Mesothelial cell of epicardium (in vitro differentiated cells): ENCODE measurements at places on chromosomes 16 and 17.
A peak's percentile ranks its signal among the peaks of the same experiment; 100 is the strongest.

GRCh38 chr16:11524098-11524760, 62.5 kb downstream of the LITAF start:
- no peaks in the 10 kb centered on the region for H3K4me1 ChIP-seq
- peaks cover 1% of the 10 kb centered on the region for H3K36me3 ChIP-seq
- H3K27ac ChIP-seq: no peak overlapping the region
- no peak for DNase-seq
- H3K27me3 ChIP-seq: peaks cover 21% of the 10 kb centered on the region
- H3K4me3 ChIP-seq: no peak overlapping the region

DNA sequence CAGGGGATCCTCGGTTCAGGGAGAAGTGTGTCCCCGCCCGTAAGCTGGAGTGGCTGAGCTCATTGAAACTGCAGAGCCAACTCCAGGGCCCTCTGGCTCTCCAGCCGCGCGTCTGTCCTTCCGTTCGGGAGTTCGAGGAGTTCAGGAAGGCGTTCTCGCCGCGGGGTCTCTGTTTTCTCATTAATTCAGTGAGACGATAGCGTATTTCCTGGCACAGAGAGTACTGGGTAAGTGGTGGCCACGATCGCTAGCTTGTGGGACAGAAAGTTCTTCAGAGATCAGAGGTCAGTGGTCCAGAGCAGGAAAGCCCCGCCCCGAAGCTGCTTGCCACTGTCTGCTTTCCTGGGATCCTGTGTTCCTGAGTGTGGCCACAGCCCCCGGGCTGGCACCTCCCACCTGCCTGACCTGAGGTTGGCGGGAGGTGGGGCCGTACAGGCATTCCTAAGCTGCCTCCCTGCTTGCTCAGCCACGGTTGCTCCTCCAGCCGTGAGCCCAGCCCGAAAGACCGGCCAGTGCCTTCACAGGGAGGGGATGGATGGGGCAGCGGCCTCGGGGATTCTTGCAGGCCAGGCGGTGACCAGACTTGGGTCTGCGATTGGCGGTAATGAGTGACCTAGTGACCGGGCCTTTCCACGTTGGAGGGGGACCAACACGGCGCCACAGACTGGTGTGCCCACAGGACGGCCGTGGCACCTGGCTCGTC, 8.9 kb downstream of the BAIAP2 start:
- H3K4me1 ChIP-seq: peaks cover 54% of the 10 kb centered on the region
- no peaks in the 10 kb centered on the region for H3K27me3 ChIP-seq
- H3K4me3 ChIP-seq: peak overlapping the region; percentile 32
- DNase-seq: no peak
- peak overlapping the region; percentile 98 for H3K27ac ChIP-seq

DNA sequence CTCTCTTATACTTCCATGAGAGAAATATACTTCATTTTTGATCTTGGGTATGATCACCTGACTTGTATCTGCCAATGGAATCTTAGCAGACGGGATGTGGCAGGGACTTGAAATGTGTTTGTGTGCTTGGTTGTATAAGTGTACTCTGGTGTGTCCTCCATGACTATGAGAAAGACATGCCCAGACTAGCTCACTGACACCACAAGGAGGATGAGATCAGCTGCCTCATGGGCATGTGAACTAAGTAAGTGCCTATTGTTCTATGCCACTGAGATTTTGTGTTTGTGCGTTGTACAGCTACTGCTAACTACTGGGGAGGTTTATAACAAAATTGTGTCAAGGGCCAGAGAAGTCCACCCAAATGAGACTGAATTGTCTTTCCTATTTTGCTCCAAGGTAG, 402.2 kb upstream of the SALL1 start:
- peaks cover 6% of the 10 kb centered on the region for H3K4me1 ChIP-seq
- H3K4me3 ChIP-seq: no peak overlapping the region
- H3K27ac ChIP-seq: no peak overlapping the region

GRCh38 chr16:13961099-13961811, 41.3 kb downstream of the ERCC4 start:
- peak overlapping the region; percentile 88 for H3K27ac ChIP-seq
- peaks cover 27% of the 10 kb centered on the region for H3K27me3 ChIP-seq
- no peak for DNase-seq
- peaks cover 32% of the 10 kb centered on the region for H3K4me1 ChIP-seq

- no peaks in the 10 kb centered on the region for H3K4me1 ChIP-seq
- H3K36me3 ChIP-seq: no peaks in the 10 kb centered on the region
- H3K4me3 ChIP-seq: no peak overlapping the region
- DNase-seq: no peak
- peaks cover 14% of the 10 kb centered on the region for H3K27me3 ChIP-seq
Observed at GRCh38 chr17:80432961-80433550, 18.1 kb downstream of the ENDOV start.

GRCh38 chr16:5041600-5042133, 7.9 kb upstream of the NAGPA start:
- H3K27me3 ChIP-seq: peaks cover 31% of the 10 kb centered on the region
- H3K27ac ChIP-seq: no peak overlapping the region
- H3K4me1 ChIP-seq: no peaks in the 10 kb centered on the region
- H3K36me3 ChIP-seq: no peaks in the 10 kb centered on the region
- no peak overlapping the region for H3K4me3 ChIP-seq

DNA sequence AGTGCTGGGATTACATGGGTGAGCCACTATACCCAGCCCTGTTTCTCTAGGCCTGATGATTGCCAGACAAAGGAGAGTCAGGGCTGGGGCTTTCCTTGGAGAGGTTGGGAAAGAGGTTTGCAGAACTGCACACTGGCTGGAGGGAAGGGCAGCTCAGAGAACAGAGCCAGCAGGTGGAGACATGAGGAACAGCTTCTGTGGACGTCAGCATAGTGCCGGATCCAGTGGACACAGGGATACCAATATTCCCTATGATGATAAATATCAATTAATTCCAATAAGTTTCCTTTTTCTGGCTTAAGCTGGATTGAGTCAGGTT, 43.2 kb upstream of the SCNN1B start:
- no peaks in the 10 kb centered on the region for H3K27me3 ChIP-seq
- H3K4me3 ChIP-seq: no peak overlapping the region
- no peaks in the 10 kb centered on the region for H3K36me3 ChIP-seq
- no peak for DNase-seq

DNA sequence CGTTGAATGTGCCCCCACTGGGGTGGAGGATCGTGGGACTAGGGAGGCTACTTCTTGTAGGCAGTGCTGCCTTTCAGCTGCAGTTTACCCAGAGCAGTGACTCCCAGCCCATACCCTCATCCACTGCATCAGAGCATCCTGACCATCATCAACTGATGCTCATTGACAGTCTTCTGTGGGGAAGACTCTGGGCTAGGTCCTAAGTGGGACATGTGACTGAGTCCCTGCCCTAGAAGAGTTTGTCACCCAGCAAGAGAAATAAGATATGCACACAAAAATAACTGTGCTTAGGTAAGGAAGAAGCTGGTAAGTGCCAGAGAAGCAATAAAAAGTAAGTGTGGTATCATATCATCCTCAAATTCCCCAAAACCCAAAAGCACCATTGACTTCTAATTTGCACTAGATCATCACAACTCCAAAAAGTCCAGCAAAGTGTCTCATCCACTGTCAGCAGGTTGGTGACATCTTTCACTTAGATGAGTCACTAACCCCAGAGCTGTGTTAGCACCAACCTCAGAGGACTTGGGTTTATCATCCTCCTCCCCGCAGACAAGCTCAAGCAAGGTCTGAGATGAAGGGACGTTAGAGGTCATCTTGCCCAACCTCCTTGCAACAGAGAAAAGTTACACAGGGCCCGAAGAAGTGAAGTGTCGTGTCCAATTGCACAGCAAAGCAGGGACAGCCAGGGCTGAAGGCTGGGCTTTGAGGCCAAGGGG, 99.0 kb downstream of the CCDC182 start:
- H3K36me3 ChIP-seq: peaks cover 3% of the 10 kb centered on the region
- H3K4me1 ChIP-seq: peaks cover 5% of the 10 kb centered on the region
- H3K27ac ChIP-seq: no peak overlapping the region
- H3K27me3 ChIP-seq: no peaks in the 10 kb centered on the region
- no peak for DNase-seq

DNA sequence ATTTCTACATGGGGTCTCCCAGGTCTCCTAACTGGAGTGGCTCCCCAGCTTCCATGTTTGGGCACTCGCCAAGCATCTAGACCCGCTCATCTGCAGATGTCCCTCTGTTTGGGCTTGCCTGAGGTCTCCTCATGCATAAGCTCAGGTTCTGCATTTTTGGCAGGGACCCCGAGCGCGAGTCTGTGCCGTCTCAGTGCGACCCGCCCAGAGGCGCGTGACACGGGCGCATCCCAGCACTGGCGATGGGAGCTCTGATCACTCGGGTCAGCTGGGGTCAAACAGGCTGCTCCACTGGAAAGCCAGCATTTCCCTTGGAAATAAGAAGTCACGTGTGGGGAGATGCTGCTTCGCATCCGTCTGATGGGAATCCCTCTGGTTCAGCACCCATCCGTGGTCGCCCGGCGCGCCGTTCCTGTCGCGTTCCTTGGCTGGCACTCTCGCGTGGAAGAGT, 56.9 kb upstream of the FASN start:
- H3K4me1 ChIP-seq: peaks cover 13% of the 10 kb centered on the region
- peaks cover 11% of the 10 kb centered on the region for H3K36me3 ChIP-seq
- no peak for DNase-seq
- no peak overlapping the region for H3K27ac ChIP-seq
- no peaks in the 10 kb centered on the region for H3K27me3 ChIP-seq
- no peak overlapping the region for H3K4me3 ChIP-seq

- H3K36me3 ChIP-seq: no peaks in the 10 kb centered on the region
- H3K27ac ChIP-seq: no peak overlapping the region
- H3K27me3 ChIP-seq: no peaks in the 10 kb centered on the region
- H3K4me3 ChIP-seq: no peak overlapping the region
- peaks cover 13% of the 10 kb centered on the region for H3K4me1 ChIP-seq
- DNase-seq: no peak
Observed at GRCh38 chr16:88701581-88702370, 4.4 kb downstream of the RNF166 start.

DNA sequence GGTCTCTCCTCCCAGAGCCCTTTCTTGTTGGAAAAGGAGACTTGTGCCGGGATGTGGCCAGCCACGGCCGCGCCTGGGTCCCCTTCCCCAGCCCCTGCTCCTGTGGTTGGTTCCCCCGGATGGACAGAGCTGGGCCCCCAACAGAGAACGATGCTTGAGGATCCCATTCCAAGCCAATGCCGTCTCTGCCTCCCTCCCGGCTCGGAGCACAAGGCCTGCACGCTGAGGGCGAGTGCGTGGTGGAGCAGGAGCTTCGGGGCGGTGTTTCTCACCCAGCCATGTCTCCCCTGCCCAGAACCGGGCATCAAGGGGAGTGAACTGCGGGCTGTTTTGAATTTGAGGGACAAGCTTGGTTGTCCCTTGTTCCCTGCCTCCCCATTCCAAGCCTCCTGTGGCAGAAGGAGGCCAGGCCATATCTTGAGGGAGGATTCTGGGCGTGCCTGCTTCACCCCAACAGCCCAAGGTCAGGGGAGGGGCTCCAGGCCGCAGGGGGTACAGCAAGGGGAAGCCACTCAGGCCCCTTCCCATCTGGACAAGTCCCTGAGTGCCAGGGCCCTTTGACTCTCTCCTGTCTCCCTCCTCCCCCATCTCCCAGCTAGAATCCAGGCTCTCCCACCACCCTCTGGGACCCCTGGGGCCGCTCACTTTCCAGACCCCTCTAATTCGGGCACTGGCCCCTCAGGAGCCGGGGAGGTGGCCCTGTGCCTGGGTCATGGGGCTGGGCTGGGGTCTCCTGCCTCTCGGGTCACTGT, 43.6 kb downstream of the SOCS3 start:
- no peaks in the 10 kb centered on the region for H3K27me3 ChIP-seq
- H3K36me3 ChIP-seq: no peaks in the 10 kb centered on the region
- H3K27ac ChIP-seq: peak overlapping the region; percentile 78
- peak overlapping the region; percentile 8 for H3K4me3 ChIP-seq
- no peak for DNase-seq

- no peak overlapping the region for H3K4me3 ChIP-seq
- DNase-seq: no peak
- H3K27me3 ChIP-seq: no peaks in the 10 kb centered on the region
- peak overlapping the region; percentile 34 for H3K27ac ChIP-seq
- H3K36me3 ChIP-seq: peaks cover 11% of the 10 kb centered on the region
- H3K4me1 ChIP-seq: peaks cover 9% of the 10 kb centered on the region
Observed at GRCh38 chr17:7468804-7469389, 10.5 kb downstream of the ZBTB4 start.

GRCh38 chr17:10875984-10876555, 38.2 kb upstream of the PIRT start:
- H3K4me3 ChIP-seq: no peak overlapping the region
- H3K4me1 ChIP-seq: no peaks in the 10 kb centered on the region
- peaks cover 45% of the 10 kb centered on the region for H3K27me3 ChIP-seq
- H3K27ac ChIP-seq: no peak overlapping the region

DNA sequence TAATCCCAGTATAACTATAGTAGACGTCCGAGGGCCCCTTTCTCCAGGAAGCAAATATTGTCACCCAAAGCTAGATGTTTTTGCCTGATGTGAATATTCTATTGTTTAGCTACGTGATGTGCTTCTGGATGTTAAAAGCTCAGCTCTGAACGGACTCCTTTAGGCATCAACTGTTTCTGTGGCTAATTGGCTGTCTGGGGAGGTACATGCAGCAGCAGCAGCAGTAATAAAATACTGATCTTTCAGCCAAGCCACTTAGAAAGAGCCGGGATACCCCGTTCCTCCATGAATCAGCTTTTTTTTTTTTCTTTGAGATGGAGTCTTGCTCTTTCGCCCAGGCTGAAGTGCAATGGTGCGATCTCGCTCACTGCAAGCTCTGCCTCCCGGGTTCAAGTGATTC, 43.0 kb downstream of the TRARG1 start:
- no peak overlapping the region for H3K4me3 ChIP-seq
- no peaks in the 10 kb centered on the region for H3K36me3 ChIP-seq
- no peak overlapping the region for H3K27ac ChIP-seq
- DNase-seq: no peak
- peaks cover 29% of the 10 kb centered on the region for H3K27me3 ChIP-seq

- no peak overlapping the region for H3K27ac ChIP-seq
- peaks cover 1% of the 10 kb centered on the region for H3K4me1 ChIP-seq
- no peak for DNase-seq
- H3K27me3 ChIP-seq: peaks cover 45% of the 10 kb centered on the region
- H3K36me3 ChIP-seq: no peaks in the 10 kb centered on the region
Observed at GRCh38 chr16:86142801-86143236, 243.9 kb downstream of the IRF8 start.

GRCh38 chr16:86818671-86819532, 240.6 kb downstream of the FOXL1 start:
- H3K27ac ChIP-seq: peak overlapping the region; percentile 36
- peaks cover 24% of the 10 kb centered on the region for H3K4me1 ChIP-seq
- no peak overlapping the region for H3K4me3 ChIP-seq

- peaks cover 21% of the 10 kb centered on the region for H3K27me3 ChIP-seq
- peaks cover 7% of the 10 kb centered on the region for H3K4me1 ChIP-seq
- no peak overlapping the region for H3K27ac ChIP-seq
- no peak overlapping the region for H3K4me3 ChIP-seq
- no peaks in the 10 kb centered on the region for H3K36me3 ChIP-seq
Observed at GRCh38 chr17:74296548-74296936, 22.5 kb downstream of the DNAI2 start.

GRCh38 chr17:12545877-12546513, 119.7 kb upstream of the MYOCD start:
- peaks cover 31% of the 10 kb centered on the region for H3K4me1 ChIP-seq
- no peak overlapping the region for H3K27ac ChIP-seq
- H3K4me3 ChIP-seq: no peak overlapping the region
- H3K36me3 ChIP-seq: peaks cover 3% of the 10 kb centered on the region
- DNase-seq: no peak

GRCh38 chr17:8913879-8914278, 46.4 kb upstream of the PIK3R6 start:
- no peaks in the 10 kb centered on the region for H3K4me1 ChIP-seq
- no peak overlapping the region for H3K4me3 ChIP-seq
- H3K27ac ChIP-seq: no peak overlapping the region
- H3K36me3 ChIP-seq: no peaks in the 10 kb centered on the region
- DNase-seq: no peak
- H3K27me3 ChIP-seq: peaks cover 55% of the 10 kb centered on the region
